ENCODE measurements at places on chromosomes 4 and X.
A peak's percentile ranks its signal among the peaks of the same experiment; 100 is the strongest.

DNA sequence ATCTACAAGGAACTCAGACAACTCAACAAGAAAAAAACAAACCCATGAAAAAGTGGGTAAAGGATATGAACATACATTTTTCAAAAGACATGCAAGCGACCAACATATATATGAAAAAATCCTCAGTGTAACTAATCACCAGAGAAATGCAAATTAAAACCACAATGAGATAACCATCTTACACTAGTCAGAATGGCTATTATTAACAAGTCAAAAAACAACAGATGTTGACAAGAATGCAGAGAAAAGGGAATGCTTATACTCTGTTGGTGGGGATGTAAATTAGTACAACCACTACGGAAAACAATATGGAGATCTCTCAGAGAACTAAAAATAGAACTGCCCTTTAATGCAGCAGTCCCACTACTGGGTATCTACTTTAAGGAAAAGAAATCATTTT lies 12.1 kb downstream of the NIPAL1 start:
- no peaks in the 10 kb centered on the region for H3K4me1 ChIP-seq
- H3K36me3 ChIP-seq: no peaks in the 10 kb centered on the region
- no peaks in the 10 kb centered on the region for H3K27me3 ChIP-seq
- H3K4me3 ChIP-seq: no peak overlapping the region
- H3K27ac ChIP-seq: no peak overlapping the region

GRCh38 chr4:140963883-140964282 lies 169.4 kb downstream of the RNF150 start:
- no peak for DNase-seq
- H3K36me3 ChIP-seq: no peaks in the 10 kb centered on the region
- no peaks in the 10 kb centered on the region for H3K4me1 ChIP-seq

GRCh38 chr4:8427761-8428287 lies 12.7 kb downstream of the ACOX3 start:
- H3K27me3 ChIP-seq: no peaks in the 10 kb centered on the region
- no peak overlapping the region for H3K27ac ChIP-seq

DNA sequence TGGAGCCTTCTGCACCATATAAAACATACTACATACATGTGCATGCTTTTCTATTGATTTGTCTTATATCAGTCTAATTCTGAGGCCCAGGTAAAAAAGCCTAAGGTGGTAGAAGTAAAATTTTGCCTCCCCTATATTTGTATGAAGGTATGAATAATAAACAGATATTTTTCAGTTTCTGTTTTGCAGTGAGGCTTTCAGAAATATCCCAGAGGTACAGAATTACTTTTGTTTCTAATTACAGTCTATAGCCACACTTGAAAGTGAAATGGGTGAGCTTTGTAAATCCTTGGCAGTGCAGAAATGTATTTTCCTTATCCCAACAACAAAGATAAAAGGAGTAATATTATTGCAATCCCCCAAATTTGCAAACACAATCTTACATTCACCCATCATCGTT lies 59.5 kb downstream of the DDX60 start:
- no peak for DNase-seq
- H3K27ac ChIP-seq: no peak overlapping the region
- peaks cover 4% of the 10 kb centered on the region for H3K4me1 ChIP-seq
- H3K27me3 ChIP-seq: no peaks in the 10 kb centered on the region

- DNase-seq: peak; percentile 38
- no peaks in the 10 kb centered on the region for H3K27me3 ChIP-seq
- no peaks in the 10 kb centered on the region for H3K36me3 ChIP-seq
Observed at GRCh38 chrX:23742174-23742696, 841 bp downstream of the ACOT9 start.

- H3K27me3 ChIP-seq: no peaks in the 10 kb centered on the region
- H3K36me3 ChIP-seq: no peaks in the 10 kb centered on the region
- no peak overlapping the region for H3K27ac ChIP-seq
- no peaks in the 10 kb centered on the region for H3K4me1 ChIP-seq
Observed at GRCh38 chrX:45840411-45840950, 639.8 kb upstream of the DIPK2B start.

DNA sequence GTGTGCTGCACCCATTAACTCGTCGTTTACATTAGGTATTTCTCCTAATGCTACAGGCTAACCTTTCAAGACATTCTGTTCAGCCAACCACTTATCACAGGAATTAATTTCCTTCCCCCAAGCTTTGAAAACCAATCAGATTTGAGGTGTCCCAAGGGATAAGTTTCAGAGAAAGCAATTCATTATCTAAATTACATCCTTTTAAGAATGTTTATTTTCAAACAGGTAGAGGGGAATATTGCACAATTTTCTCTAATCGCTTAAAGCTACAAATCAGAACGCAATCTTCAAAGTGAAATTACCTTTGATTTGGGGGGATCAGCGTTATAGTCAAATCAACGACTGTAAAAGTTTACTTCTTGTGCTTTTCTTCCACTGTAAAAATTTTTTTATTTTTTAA lies 1.6 kb downstream of the CLOCK start:
- no peak overlapping the region for H3K27ac ChIP-seq
- no peak for DNase-seq
- H3K4me3 ChIP-seq: peak overlapping the region; percentile 78

GRCh38 chr4:98204236-98204553 lies 57.0 kb upstream of the RAP1GDS1 start:
- no peak overlapping the region for H3K27ac ChIP-seq
- H3K4me1 ChIP-seq: no peaks in the 10 kb centered on the region
- no peaks in the 10 kb centered on the region for H3K27me3 ChIP-seq
- no peak overlapping the region for H3K4me3 ChIP-seq
- H3K36me3 ChIP-seq: no peaks in the 10 kb centered on the region

DNA sequence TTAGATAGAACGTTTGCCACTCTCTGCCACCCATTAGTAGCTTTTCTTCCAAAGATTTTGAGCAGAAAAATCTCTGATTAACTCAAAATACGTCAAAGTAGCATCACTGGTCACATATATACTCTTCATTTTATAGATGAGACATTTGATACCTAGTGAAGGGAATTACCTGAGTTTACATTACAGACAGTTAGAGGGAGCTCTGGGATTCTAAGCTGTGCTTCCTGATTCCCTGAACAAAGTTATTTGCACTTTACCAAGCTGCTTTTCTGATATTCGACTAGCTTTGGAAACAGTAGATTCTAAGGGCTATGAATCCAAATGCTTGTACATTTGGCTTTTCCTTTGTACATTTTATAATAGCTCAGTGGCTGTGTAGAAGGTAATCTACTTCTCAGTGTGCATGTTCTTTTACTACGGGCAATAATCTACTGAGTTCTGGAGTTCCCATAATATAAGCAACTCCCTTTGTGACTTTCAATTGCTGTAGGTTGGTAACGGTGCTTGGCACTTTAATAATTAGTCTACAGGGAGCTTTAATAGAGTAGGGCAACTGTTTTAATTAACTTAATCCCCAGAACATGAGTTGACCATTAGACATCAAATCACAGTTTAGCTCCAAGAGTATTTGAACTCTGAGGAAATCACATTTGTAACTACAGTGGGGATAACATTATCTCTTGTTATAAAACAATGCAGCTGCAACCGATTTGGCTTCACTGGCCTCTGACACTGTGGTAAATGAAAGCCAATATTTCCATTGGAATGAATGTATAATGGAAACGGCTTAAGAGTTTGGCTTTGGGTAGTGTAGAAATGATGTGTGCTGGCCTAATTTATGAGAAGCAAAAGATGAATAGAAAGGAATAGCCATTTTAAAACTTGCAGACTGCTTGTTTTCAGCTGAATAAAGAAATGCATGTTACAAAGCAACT lies 1602.4 kb downstream of the STIM2 start:
- no peak for DNase-seq
- H3K27me3 ChIP-seq: no peaks in the 10 kb centered on the region
- H3K4me1 ChIP-seq: no peaks in the 10 kb centered on the region
- no peak overlapping the region for H3K27ac ChIP-seq
- H3K36me3 ChIP-seq: no peaks in the 10 kb centered on the region

DNA sequence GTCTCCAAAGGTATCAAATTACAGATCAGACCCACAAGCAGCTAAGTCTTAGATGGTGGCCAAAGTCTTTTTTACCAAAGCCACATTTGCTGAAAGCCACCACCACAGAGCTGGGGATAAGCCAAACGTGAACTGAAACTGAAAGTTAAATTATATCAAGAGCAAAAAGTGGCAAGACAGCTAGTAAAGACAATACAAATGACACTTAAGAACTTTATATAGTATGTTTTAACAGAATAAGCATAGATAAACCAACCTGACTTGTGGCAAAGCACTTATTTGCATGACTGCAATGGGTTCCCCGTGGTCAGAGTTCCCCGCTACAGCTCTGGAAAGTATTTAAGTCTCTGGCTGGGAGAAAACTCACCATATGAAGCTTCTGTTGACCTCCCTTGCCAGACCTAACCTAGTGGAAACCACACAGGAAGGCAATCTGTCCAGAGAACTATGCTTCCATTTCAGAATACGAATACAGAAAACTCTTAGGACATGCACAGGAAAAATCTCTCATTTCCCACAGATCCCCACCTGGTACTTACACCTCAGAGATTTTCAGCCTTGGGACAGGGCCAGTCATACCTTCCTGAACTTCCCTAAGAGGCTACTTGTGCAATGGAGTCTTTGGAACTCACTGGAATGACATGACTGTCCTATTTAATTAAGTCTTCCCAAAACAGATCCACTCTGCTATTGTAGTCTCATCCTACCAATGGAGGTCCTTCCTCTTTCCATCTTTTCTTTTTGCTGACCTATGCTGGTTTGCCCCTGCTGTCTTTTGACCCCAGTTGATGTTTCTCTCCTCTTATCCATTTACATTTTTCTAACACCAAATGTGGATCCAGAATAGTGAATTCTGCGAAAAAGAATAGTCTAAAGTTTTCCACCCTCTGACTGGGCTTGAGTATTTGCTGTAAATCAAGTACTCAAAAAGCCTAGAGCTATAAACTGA lies 225.1 kb downstream of the NR3C2 start:
- H3K27ac ChIP-seq: no peak overlapping the region
- H3K27me3 ChIP-seq: no peaks in the 10 kb centered on the region
- peaks cover 12% of the 10 kb centered on the region for H3K4me1 ChIP-seq
- H3K4me3 ChIP-seq: no peak overlapping the region
- H3K36me3 ChIP-seq: no peaks in the 10 kb centered on the region
- no peak for DNase-seq

- no peaks in the 10 kb centered on the region for H3K36me3 ChIP-seq
- peaks cover 5% of the 10 kb centered on the region for H3K27me3 ChIP-seq
- H3K27ac ChIP-seq: no peak overlapping the region
- peaks cover 6% of the 10 kb centered on the region for H3K4me1 ChIP-seq
- DNase-seq: no peak
- no peak overlapping the region for H3K4me3 ChIP-seq
Observed at GRCh38 chr4:82403725-82404124, 26.5 kb downstream of the HNRNPDL start.

DNA sequence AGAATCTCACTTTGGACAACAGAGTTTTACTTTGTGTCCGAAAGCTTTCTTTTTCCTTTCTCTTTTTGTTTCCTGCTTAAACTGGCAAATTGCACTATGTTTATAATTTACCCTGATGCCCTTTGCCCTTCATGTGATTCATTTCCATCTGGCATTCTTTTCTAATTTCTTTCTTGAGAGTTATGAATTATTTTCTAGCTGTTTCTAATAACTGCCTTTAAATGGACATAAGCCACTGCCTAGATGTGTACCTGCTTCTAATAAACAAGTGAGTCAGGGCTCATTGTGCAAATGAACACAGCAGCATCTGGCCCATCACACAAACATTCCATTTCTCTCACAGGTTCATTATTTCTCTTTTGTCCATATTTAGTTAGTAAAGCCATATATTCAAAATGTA lies 242.3 kb upstream of the GPRIN3 start:
- no peaks in the 10 kb centered on the region for H3K4me1 ChIP-seq
- no peaks in the 10 kb centered on the region for H3K27me3 ChIP-seq
- no peak overlapping the region for H3K4me3 ChIP-seq
- H3K36me3 ChIP-seq: no peaks in the 10 kb centered on the region

DNA sequence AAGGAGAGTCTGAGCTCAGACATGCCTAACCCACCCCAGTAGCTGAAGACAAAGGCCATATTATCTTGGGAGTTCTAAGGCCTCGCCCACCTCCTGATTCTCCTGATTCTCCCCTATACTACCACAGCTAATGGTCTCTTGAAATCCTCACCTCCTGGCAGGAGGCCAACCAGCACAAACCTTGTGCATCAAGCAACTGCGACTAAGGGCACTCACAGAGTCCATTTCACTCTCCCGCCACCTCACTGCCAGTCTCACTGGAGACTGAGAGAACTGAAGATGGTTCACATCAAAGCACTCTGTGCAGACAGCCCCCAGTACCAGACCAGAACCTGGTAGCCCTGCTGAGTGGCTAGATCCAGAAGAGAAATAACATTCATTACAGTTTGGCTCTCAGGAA lies 102.1 kb upstream of the KLF8 start:
- H3K4me3 ChIP-seq: no peak overlapping the region
- no peak overlapping the region for H3K27ac ChIP-seq
- DNase-seq: no peak
- no peaks in the 10 kb centered on the region for H3K27me3 ChIP-seq

GRCh38 chrX:9369802-9370291 lies 95.0 kb upstream of the TBL1X start:
- H3K4me3 ChIP-seq: no peak overlapping the region
- H3K27me3 ChIP-seq: no peaks in the 10 kb centered on the region
- no peak overlapping the region for H3K27ac ChIP-seq
- H3K36me3 ChIP-seq: no peaks in the 10 kb centered on the region
- no peak for DNase-seq

GRCh38 chr4:6288342-6288741 lies 18.7 kb downstream of the WFS1 start:
- peaks cover 3% of the 10 kb centered on the region for H3K4me1 ChIP-seq
- no peak overlapping the region for H3K27ac ChIP-seq
- peak; percentile 11 for DNase-seq
- H3K36me3 ChIP-seq: peaks cover 3% of the 10 kb centered on the region

- no peaks in the 10 kb centered on the region for H3K27me3 ChIP-seq
- H3K4me1 ChIP-seq: peaks cover 1% of the 10 kb centered on the region
- H3K27ac ChIP-seq: no peak overlapping the region
- DNase-seq: no peak
Observed at GRCh38 chr4:168773388-168774195, 236.5 kb downstream of the CBR4 start.

DNA sequence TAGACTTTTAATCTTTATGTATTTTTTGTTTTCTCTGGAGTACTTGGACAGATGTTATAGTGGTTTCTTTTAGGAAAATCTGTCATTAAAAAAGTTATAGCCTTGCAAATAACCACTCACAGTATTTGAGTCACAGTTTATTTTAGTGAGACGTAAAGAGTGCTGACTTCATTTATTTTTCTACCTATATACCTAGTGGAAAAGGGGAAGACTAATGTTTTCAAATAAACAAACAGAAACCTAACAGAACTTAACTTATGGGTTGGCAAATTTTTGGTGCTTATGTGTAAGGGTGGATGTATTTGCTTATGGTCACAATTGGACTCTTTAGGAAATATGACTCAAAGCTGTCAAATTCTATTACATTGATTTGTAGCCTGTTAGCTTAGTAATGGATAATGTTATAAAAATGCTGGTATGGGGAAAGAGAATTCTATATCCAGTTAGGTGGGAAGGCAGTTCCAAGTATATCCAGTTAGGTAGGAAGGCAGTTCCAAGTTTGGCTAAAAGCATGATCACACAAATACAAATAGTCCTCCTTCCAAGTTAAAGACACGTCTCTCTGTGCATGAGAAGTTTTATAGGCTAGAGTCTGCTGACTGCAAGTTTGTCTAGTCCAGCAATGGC lies 61.9 kb downstream of the SLC9A6 start:
- no peaks in the 10 kb centered on the region for H3K27me3 ChIP-seq
- DNase-seq: no peak
- no peak overlapping the region for H3K27ac ChIP-seq
- H3K36me3 ChIP-seq: no peaks in the 10 kb centered on the region

All from ovary (tissue), 10 donors.